ENCODE measurements at places on chromosomes 7 and 10.

GRCh38 chr10:34179280-34179679, 635.8 kb downstream of the PARD3 start:
- no peak for DNase-seq

- no peak for DNase-seq
These were observed 361.1 kb upstream of the SHH start for GRCh38 chr7:156173346-156173745.

DNA sequence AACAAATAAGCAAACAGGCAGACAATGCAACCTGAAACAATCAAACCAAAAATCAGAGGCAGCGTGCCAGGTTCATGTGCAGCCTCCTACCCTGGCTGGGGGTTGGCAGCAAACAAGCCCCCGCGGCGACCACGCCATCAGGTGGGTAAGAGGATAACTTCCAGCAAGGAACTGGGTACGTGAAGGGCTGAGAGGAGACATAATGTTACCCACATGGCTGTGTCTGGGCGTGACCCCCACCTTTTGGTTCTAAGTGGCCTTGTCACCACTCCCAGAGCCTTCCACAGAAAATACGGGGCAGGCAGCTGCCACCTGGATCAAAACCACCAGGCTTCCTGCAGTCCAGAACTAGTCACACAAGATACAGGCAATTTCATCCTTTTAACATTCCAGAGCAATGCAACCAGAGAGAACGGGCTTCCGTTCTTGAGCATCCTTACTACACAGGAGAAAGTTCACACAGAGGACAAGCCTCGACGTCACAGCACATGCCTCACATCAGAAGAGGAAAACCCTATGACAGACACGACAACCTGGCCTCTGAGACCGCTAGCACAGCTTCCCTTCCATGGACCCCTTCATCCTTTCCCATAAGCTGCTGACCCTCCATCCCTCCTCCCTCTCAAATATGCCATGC, 171.0 kb downstream of the GRID1 start:
- no peak for DNase-seq

- no peak for DNase-seq
These were observed 1059.1 kb downstream of the SORCS3 start for GRCh38 chr10:105700218-105700617.

- no peak for DNase-seq
These were observed 11.6 kb downstream of the OGDHL start for GRCh38 chr10:49750546-49750945.

DNA sequence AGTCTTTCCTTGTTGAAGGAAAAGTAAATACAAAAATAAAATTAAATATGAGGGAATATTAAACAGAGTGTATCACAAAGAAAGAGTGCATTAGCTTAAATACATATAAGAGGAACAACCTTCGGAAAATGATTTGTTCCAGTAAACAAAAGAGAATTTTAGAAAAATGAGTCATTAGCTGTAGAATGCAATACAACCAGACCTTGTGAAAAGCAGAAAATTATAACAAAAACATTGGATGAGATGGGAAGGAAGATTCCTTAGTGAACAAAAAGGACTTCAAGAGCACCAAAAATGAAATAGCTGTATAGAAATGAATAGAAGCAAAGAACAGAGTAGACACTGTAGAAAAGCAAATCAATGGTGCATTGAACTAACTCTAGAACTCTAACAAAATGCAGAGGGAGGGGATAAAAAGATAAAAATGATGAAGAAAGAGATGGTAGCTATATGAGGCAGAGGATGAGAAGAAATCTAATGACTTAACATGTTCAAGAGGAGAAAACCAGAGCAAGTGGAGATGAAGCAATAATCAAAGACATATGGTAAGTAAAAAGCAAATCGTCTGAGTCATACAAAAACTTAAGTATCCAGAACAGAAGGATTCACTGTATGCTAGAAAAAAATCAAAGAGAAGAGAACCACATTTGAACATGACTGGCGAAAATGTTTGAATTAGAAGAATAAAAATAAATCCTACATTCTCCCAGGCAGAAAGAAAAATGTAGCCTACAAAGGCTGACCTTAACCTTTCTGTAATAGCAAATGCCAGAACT, 190.5 kb downstream of the TMEM26 start:
- peak; percentile 59 for DNase-seq

DNA sequence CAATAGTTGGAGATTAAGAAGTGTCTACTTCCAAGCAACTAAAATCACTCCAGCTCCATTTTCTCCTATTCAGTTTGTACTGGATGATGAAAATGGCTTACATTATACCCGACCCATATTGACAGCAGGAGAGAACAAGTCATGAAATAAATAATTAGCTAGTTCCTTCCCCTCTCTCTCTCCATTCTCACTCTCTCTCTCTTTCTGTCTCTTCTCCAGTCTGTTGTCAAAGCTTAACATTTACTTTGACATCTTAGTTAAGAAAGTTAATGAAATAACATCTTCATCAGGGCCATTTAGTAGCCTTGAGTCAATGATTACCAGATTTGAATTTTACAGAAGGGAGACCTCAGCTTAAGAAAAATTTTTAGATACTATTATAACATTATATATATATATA, 138.5 kb downstream of the ARID5B start:
- DNase-seq: no peak

GRCh38 chr7:27144781-27145164, 1.3 kb upstream of the HOXA5 start:
- no peak for DNase-seq

DNA sequence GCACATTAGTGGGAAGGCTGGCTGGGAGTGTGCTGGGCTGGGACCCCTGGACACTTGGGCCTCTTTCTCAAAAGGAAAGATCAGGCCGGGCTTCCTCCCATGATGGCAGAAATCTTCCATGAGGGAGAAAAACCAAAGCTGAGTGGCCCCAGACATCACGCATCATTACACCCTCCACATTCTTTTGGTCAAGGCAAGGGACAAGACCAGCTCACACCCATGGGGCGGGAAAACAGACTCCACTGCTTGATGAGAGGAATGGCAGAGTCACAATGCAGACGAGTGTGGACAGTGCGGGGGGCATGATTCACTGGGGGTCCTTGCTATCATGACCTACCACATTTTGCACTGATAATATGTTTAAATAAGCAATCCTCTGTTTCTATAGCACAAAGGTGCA, 73.3 kb downstream of the CREB3L2 start:
- DNase-seq: no peak

DNA sequence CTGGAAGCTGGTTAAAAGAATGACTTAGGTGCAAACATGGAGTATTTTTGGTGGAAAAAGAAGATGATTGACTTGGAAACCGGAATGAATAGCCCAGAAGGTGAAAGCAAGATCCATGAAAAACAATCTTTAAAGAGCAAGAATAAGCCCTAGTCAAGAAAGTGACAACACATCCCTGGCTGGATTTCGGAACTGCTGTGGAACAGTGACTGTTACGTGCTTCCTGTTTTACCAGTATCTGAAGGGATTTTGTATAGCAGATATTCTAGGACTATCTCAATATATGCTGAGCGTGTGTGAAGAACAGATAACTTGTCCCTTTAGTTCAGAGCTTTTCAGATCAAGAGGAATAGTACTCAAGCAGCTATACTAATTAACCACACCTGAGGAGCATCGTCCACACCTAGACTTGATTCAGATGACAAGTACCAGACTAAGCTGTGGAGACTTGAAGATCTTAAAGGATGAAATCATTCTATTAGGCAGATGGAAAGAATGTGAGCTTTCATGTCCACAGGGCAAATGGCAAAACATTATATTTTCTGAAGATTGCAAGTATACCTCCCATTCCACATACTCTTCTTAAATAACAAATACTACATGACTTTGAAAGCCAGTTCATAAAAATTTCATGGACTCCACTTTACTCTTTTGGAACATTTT, 11.5 kb upstream of the TES start:
- DNase-seq: no peak

DNA sequence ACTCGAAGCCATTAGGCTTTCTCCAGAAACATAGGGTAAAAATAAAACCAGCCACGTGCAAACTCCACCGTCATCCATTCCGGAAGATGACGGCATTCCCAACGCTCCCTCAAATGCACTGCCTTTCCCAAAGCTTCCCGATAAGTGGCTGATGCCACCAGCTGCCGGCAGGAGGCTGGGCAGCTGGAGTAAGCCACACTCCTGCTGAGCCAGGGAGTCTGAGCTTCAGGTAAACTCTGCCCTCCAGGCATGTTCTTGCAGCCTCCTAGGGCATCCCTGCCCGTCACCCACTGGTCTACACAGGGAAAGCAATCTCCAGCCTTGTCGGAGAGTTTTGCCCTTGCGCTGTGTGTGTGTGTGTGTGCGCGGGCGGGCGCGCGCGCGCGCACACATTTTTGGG, 40.5 kb upstream of the TMEM273 start:
- no peak for DNase-seq

DNA sequence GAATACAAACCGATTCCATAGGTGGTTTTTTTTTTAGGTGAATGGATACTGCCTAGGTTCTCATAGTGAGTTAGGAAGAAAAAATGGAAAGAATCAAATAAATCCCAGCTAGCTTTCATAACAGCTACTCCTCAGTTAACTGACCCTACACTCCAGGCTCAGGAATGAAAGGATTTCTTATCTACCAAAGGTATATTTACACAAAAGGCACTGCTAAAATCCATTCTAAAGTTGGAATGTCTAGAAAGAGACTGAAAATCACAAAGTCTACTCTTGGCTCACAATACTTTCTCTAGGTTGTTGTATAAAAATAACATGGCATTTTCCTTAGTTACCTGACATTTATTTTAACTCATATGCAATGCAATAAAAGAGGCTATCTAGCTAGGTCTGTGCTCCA, 375.2 kb downstream of the MAGI2 start:
- DNase-seq: no peak

DNA sequence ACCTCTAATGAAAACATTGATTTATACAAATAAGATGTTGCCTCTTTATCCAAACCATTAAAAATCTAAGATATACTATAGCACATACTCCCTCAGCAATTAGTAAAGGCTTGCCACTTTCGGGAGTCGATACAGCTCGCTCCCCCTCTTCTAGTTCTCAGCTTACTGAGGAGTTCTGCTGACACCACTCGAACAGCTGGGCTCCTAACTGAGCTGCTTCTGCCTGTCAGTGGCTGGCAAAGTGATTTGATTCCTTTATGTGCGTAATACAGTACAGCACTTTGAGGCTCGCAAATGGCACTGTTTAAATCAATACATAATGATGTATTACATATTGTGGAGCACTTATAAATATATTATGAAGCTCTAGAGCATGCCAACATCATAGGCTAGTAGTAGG, 241.8 kb downstream of the CREB5 start:
- no peak for DNase-seq

DNA sequence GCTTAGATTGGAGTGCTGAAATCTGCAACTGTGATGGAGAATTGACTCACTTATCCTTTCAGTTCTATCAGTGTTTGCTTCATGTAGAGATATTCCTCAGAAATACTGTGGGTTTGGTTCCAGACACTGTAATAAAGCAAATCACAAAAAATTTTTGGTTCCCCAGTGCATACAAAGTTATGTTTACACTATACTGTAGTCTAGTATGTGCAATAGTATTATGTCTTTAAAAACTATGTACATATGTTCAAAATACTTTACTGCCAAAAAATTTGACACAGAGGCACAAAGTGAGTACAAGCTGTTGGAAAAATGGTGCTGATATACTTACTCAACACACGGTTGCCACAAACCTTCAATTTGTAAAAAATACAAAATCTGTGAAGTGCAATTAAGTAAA, 112.5 kb downstream of the EPC1 start:
- no peak for DNase-seq

GRCh38 chr7:31051598-31052486, at the start of gene ADCYAP1R1:
TSS of gene ADCYAP1R1 (plus strand) at chr7:31052308. CDS start at chr7:31063265, 10,957 bp downstream.
- no peak for DNase-seq

DNA sequence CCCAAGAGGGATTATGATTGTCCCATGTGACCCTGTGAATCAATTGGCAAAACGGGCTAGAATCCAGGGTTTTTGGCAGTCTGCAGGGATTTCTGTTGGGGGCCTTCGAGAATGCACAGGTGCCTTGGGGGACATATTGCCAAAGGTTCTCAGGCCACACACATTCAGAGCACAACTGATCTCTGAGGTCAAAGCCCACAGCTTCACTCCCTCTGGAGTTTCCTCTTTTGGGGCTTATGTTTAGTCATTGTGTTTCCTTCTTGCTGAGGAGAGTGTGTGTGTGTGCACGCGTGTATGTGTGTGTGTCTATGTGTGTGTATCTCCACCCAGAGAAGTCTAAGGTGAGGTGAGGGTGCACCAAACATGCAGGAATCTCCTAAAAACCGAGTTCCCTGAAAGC, 8.8 kb downstream of the PPIF start:
- DNase-seq: no peak

DNA sequence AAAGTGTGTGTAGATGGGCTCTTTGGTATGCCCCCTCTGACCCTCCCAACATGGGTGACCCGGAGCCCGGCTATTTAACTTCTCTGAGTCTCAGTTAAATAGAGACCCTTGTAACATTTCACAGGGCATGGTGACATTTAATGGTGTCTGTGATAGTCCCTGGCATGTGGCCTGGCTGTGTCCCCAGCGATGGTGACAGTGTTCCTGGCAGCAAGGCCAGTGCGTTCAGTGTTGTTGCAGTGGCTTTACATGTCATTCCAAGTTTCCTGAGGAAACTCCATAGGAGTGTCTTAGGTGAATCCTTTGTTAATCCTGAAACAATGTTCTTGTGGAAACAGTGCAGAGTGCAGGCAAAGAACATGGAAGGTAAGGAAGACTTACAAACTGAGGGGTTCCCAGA, 137.0 kb downstream of the RAMP3 start:
- DNase-seq: no peak

DNA sequence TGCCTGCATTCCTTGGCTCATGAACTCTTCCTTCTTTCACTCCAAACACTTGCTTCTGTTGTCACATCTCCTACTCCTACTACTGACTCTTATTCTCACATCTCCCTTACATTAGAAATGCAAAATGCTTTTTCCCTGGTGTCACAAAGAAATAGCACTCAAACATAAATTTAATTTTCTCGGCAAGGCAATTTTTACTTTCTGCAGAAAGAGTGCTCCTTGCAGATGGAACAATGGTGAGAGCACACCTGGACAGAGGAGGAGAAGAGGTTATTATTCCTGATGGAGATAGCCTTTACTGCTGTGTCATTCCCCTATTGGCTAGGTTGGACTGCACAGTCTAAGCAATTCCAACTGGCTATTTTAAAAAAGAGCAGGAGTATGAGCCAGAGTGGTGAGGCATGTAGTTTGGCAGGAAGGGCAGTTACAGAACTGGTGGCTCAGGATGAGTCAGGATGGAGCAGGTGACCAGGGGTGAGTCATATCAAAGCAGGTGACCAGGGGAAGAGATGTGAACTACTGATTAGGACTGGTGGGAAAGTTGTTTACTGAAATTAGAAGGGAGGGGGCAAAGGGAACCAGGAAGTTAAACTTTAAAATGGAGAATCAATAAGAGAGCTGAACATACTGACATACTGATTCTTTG, 52.9 kb downstream of the CYP2C9 start:
- DNase-seq: no peak

DNA sequence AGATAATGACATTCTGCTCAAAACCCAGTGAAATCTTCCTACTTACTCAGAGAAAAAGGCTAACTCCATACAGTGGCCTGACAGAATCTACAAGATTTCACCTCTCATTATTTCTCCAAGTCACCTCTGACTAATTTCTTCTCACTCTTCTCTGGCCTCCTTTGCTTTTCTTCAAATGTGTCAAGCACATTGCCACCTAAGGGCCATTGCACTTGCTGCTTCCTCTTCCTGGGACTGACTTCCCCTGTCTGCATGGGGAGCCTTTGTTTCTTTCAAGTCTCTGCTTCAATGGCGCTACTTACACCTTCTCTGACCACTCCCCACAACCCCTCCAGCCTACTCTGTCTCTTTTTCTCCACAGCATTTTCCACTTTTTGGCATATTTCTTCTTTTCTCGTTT, 36.0 kb downstream of the PRTFDC1 start:
- no peak for DNase-seq

Measured in AG08395 (cell line).